ENCODE measurements at places on chromosomes 4 and X.

GRCh38 chr4:43682551-43682950 lies 766.1 kb downstream of the KCTD8 start:
- DNase-seq = no peak

DNA sequence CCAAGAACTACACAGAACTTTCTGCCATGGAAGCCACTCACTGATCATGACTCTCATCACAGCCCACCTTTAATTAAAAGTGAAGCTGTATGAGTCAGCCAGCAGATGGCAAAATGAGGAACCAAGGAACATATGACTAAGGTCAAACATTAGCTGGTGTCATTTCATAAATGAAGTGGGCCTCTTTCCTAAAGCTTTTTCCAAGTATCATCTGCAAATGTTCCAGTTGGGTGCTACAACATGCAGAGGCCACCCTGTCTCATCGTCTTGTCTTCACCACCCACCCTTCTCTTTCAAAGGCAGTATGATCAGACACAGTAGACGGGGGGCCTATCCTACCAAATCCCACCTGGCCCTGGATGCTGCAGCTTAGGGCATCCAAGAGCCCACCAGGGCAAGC lies 9.2 kb upstream of the EOLA1 start:
- no peak for DNase-seq

- DNase-seq = no peak
These were observed 190.4 kb upstream of the PCDH10 start for GRCh38 chr4:132958457-132959263.

- no peak for DNase-seq
These were observed 26.2 kb downstream of the CD99 start for GRCh38 chrX:2717312-2717711.

GRCh38 chrX:4277122-4277521 lies 563.7 kb upstream of the PRKX start:
- DNase-seq = no peak

GRCh38 chr4:111641813-111642579 lies 503.3 kb upstream of the FAM241A start:
- no peak for DNase-seq

DNA sequence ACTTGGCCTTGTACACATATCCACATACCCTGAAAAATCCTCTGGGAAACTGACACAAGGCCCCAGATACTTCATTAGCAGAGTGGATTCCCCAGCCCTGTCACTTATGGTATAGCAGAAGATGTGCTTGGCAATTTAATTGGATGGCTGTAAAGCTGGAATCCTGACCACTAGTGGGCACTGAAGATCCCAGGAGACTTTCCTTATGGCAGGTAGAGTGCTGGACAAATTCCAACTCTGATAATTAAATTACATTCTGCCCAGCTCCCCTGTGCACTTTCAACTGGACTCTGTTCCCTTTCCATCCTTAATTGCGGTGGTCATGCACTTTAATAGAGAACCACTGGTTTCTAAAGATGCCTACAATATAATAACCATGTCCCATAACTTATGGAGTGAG lies 119.8 kb downstream of the DCK start:
- no peak for DNase-seq

DNA sequence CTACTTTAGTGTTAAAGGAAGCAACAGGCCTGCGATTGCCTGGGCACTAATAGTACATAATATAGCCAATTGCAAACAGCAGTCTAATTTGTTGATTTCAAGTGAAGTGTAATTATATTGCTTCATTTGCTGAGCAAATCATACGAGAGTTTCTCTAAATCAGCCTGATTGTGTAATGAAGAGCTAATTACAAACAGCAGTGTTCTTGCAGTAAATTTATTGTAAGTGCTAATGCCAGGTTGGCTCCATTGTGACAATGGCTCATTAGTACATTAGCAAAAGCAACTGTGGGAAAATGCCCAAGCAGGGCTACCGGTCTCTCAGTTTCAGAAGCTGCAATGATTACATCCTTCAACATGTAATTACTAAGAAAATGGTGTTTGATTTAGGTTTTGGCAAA lies 591.5 kb downstream of the GALNTL6 start:
- no peak for DNase-seq

GRCh38 chr4:175946472-175947116 lies 119.0 kb upstream of the WDR17 start:
- no peak for DNase-seq

- no peak for DNase-seq
These were observed 66.3 kb upstream of the MTM1 start for GRCh38 chrX:150502091-150502490.

DNA sequence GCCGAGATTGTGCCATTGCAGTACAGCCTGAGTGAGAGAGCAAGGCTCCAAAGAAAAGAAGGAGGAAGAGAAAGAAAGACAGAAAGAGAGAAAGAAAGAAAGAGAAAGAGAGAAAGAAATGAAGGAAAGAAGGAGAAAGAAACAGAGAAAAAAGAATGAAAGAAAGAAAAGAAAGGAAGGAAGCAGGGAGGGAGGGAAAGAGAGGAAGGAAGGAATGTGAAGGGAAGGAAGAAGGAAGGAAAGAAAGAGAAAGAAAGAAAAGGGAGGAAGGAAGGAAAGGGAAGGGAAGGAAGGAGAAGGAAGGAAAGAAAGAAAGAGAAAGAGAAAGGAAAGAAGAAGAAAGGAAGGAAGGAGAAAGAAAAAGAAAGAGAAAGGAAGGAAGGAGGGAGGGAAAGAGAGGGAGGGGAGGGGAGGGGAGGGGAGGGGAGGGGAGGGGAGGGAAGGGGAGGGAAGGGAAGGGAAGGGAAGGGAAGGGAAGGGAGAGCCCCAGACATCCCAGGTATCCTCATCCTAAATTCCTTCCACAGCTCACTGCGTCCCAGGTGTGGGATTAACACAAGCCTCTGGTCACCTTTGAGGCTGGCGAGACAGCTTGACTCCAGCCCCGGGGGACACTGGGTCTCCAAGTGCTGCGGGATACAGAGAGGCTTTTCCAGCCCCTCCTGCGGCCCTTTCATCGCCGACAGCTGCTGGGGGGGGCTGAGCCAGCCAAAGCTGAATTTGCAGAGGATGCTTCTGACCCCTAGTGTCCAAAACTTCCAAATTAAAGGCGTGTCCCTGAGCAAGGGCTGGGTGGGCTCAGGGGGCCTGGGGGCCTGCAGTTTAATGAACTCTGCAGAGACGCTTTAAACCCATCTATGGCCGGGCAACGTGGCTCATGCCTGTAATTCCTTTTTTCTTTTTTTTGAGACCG lies 24.2 kb upstream of the CSF2RA start:
- no peak for DNase-seq

DNA sequence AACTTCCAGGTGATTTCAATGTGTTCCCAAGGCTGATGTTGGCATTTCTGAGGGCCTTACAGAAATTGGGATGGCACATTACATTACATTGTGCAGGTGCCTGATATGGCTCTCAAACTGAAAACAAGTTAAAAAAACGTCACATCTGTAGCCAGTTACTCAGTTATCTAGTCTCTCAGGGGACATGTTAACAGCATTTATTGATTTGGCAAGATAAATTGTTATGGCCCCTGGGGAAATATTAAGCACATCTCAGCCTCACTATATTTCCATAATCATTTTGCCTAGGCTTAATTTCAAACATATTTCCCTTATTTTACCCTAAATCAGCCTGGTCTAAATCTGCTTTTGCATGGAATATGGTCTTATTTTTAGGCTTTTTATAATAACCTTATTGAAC lies 290.0 kb downstream of the IL15 start:
- no peak for DNase-seq

DNA sequence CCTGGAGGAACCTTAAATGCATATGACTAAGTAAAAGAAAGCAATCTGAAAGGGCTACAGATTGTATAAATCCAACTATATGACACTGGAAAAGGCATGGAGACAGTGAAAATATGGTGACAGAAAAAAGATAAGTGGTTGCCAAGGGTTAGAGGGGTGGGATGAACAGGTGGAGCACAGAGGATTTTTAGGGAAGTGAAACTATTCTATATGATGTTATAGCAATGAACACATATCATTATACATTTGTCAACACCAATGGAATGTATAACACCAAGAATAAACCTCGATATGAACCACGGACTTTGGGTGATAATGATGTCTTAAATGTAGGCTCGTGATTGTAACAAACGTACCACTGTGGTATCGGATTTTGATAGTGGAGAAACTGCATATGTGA lies 40.7 kb downstream of the NPY5R start:
- DNase-seq = no peak

DNA sequence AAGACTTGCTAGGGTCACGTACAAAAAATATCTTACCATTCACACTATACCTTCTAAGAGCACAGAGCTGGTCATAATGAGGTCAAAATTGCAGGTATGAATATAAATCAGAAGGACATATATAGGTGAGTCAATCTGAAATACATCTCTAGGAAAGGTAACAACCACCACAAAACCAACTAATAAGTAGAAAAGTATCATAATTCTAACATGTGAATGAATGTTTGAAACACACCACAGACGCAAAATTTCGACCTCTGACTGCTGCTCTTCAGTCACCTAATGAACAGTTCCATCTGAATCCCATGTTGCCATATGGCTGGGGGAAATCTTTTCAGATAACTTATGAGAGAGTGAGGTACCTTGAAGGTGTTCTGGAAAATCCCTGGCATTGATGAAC lies 22.1 kb downstream of the STAP1 start:
- no peak for DNase-seq

- no peak for DNase-seq
These were observed 851.6 kb downstream of the PDHA2 start for GRCh38 chr4:96691521-96691920.

DNA sequence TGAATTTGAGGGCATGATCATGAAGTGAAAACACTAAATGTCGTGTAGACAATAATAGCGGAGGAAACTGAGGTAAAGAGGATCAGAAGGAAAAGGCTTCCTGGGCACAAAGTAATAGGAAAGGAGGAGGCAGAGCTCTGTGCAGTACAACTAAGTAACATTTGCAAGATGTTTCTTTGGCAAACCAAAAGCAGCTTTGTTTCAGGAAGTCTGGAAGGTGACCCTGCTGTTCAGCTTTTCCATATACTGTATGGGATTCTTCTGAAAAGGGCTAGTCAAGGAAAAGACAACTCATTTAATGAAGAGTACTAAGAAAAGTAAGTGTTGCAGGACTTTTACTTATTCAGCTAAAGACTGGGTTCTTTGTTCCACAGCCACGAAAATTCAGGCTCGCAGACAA lies 463.1 kb downstream of the PCDH7 start:
- DNase-seq = no peak

GRCh38 chrX:22141047-22141730 lies 109.1 kb downstream of the PHEX start:
- no peak for DNase-seq

- peak; percentile 42 for DNase-seq
These were observed 4.9 kb upstream of the TLR8 start for GRCh38 chrX:12901486-12901885.

GRCh38 chr4:30757357-30757756 lies 37.2 kb downstream of the PCDH7 start:
- no peak for DNase-seq

- no peak for DNase-seq
These were observed 179.9 kb downstream of the KCNIP4 start for GRCh38 chr4:21768349-21769310.

DNA sequence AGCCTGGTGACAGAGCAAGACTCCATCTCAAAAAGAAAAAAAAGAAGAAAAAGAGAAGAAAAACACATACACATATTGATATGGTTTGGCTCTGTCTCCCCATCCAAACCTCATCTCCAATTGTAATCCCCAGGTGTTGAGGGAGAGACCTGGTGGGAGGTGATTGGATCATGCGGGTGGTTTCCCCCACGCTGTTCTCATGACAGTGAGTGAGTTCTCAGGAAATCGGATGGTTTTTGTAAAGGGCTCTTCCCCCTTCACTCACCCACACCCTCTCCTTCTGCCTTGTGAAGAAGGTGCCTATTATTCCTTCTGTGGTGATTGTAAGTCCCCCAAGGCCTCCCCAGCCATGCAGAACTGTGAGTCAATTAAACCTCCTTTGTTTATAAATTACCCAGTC lies 68.4 kb downstream of the LDB2 start:
- DNase-seq = no peak

- no peak for DNase-seq
These were observed 6.1 kb upstream of the USP11 start for GRCh38 chrX:47226531-47227333.

DNA sequence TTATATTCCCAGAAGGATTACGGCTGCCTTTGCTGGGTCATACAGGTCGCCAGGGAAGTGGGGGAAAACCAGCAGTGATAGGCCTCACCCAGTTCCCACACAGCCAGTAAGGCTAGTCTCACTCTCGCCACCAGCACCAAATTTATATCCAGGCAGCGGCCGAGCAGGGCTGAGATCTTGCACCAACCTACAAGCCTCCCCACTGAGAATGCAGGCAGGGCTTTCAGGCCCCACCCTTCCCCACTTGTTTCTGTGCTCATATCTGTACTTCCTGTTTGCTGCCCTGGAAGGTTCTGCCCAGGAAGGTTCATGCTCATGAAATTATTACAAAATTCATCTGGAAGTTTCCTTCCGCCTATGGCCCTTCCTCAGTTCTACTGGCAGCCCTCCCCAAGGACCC lies 179.7 kb downstream of the STIM2 start:
- DNase-seq = no peak

- no peak for DNase-seq
These were observed 25.7 kb upstream of the SHISA3 start for GRCh38 chr4:42371305-42372252.

- no peak for DNase-seq
These were observed 535.5 kb downstream of the MID1IP1 start for GRCh38 chrX:39336671-39337311.

- no peak for DNase-seq
These were observed 35.4 kb downstream of the GK start for GRCh38 chrX:30688641-30689040.

- DNase-seq = no peak
These were observed 49.2 kb downstream of the FBXW7 start for GRCh38 chr4:152486429-152487389.

DNA sequence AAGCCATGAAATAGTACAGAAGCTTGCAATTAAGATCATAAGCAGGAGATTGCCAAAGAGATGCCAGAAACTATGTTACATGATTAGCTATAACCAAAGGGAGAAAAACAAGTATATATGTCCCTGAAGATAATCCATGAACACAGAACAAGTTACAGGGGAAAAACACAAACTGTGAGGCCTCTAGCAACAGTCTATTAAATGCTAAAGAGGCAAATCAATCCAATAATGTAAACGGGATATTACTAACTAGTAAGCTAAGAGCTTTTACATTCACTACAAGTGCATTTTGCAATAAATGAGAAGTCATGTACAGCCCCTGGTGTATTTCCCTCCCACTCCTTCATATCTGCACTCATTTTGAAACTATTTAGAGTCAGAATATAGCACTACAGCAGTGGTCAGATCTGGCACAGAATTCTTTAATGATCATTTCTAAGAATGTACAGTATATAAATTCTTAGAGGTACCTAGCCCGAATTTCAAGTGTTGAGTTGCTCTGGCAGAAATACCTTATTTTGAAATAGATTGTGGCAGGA lies 449.8 kb upstream of the SMIM31 start:
- no peak for DNase-seq
